RPMI7951 (cell line): ENCODE measurements at places on chromosomes 5 and 9. TPM values are rescaled to one million over a fixed set of nuclear protein-coding genes. Genes with fewer than 3 reads are reported as not detected.

DNA sequence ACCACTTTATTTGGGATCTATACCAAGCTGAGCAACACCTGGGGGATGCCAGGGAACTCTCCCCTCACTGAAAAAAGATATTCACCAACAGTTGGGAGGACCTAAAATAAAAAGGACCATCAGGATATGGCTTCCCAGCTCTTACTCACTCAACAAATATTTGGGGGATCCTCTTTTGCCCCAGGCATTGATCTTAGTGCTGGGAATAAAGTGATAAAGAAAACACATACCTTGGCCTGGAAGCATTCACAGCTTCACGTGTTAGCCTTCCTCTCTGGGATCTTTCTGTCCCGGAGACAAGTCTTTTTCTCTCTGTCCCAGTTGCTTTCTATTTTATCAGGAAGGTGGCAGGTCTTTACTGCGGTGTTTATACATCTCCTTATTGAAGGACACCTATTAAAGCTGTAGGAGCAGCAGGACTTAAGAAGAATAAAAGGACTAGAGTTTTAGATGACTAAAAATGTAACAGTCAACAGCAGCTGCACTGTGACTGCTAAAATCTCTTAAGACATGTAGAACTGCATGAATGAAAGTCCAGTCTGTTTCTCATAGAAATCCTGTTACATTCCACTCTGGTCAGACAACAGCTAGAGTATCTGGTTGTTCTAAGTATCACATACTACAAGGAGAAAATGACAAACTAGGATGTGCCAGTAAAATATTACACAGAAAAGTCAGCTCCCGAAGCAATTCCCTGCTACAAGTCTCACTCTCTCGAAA is 90.0 kb upstream of the ITGA2 start:
- DNase-seq: peak; percentile 45

DNA sequence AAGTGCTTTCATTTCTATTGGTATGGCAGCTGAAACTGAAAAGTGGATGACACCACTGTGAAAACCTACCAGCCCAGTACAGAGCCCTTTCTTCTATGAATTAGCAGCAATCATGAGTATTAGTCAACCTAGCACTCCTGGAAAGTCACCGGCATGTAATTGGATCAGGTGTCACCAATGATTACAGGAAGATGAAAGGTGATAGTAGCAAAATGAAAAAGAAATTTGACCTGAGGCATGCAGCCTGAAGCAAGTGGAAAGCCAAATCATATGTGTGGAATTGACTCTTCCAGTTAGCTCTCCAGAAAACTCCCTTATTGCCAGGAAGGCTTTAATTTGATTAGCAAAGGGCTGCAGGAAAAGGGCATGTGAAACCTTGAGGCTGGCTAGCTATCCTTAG is 81.2 kb upstream of the NAA35 start:
- DNase-seq: no peak

DNA sequence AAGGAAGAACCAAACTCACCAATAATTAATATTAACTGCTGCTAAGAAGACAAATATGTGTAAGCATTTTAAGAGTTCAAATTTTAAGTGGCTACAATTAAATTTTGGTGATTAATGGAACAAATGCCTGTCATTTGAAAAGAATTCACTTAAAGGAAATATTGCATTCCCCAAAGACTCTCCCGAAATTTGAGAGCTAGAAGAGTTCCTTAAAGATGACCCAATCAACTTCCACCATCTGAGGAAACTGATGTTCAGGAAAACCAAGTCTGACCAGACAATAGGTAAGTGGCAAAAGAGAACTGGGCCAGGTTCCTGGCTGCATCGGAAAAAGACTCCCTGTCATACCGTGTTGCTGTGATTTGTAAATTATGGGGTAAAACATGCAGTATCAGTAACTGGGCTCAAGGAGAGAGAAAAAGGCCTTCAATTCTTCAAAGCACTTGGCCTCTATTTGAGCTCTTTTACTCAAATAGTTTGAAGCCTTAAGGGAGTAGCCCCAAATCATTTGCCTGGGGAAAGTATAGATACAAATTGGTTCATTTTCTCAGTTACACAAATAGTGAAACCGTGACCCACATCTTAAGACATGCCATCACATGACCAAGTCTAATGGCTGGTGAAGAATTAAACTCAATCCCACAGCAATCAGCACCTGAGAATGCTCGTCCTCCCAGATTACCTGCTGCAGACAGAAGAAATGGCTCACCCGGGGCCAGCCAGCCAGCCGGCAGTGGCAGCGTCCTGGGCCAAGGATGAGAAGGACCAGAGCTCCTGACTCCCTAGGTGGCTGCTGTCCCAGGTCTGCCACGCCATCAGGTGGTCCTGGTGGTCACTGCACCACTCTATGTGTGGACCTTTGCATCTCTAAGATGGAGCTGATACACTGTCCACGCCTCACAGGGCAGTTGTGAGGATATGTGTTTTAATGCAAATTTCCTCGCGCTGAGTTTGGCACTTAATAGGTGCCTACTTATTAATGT is 162.9 kb downstream of the TTLL11 start:
- no peak for DNase-seq

PCDHAC1 gene
- total RNA-seq: not detected in 2 replicates

DNA sequence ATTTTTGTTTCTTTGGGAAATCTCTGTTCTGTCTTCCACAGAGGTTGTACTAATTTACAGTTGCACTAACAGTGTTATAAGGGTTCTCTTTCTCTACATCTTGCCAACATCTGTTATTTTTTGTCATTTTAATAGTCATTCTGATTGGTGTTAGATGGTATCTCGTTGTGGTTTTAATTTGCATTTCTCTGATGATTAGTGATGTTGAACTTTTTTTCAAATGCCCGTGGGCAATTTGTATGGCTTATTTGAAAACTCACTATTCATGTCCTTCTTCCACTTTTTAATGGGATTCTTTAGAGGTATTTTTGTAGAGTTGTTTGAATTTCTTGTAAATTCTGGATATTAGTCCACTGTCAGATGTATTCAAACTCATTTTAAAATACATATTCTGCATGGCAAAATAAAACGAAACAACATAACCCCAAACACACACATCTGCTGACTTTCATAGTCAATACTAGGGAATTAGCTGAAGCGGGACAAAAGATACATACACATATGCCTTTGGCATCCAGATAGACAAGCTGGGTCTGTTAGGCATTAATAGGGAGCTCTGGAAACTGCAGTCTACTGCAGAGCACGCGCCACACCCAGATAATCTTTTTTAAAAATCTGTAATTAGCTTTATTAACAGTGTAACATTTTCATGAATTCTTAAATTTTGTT is 5.8 kb upstream of the SPATA31C2 start:
- peak; percentile 61 for DNase-seq

AFF4 gene
- 23.8 and 27.4 TPM in 2 replicates for total RNA-seq

DNA sequence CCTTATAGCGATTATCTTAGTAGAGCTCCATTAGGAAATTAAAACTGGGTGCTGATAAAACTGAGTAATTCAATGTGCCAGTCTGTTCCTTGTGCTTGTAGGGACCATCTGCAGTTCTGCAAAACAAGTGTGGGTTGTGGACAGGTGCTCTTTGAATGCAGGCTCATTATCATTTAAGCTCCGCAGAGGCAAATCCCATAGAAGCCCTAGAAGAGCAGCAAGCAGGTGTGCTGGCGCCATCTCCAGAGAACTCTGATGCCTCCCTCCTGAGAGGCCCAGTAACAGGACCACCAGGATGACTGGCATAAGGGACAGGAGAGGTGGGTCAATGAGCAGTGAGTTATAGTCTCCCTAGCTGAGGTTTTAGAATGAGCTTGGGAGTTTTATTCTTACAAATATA is 1342.4 kb upstream of the DMAC1 start:
- DNase-seq: no peak

DNA sequence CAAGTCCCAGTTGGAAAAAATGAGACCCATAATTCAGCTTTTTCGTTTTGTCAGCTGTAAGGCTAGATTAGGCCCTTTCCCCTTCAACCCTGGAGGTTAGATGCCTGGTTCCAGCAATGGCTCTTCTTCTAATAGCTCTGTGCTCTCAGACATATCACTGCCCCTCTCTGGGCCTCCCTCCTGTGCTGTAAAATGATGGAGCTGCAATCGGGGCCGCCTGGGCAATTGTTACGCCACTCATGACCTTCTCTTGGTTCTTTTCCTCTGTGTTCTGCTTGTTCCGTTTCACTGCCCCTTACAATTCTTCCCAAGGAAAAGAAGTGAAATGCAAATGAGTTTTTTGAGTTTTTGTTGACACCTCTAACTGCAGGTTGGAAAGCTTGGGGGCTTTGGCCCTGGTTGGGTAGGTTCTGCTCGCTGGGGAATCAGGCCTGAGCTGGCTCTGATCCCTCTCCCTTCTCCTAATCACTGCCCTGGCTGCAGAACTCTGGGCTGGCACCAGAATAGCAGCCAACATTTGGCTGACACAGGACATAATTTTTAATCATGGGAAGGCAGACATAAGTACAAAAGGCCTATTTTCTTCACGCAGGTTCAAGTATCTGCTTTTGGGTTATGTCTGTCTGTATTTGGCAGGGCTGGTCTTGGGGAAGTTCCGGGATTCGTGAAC is 110.9 kb downstream of the FOXD1 start:
- no peak for DNase-seq

DNA sequence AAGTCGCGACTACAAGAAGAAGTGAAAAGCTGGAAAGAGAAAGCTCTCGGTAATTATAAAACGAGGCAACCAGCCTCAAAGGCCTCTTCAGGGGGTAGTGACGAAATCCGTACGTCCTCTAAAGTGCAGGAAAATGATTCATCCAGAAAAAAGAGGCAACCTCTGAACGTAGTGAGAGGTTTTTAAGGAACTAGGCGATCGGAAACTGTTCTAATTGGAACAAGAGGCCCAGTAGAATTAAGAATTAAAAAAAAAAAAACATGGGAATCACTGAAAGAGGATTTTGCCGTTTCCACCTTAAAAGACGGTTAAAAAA is 1.0 kb downstream of the CSNK1A1 start:
- DNase-seq: peak; percentile 60

DNA sequence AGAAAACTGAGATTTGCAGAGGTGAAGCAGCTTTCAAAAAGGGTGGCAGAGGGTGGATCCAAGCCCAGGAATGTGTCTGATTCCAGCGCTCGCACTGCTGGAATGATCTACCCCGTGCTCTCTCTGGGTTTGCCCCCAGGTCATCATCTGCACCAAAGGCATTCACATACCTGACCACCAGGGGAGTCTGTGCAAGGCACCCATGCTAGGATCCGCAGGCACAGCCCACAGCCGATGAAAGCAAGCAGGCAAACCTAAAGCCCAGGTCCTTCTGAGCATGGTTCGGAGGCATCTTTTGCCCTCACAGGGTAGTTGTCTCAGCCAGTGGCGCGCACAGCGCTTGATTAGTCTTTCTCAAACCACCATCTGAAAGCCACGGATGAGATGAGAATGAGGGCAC is 56.6 kb downstream of the TEK start:
- no peak for DNase-seq

NCS1 gene
- total RNA-seq: 23.2 and 26.4 TPM in 2 replicates

GRCh38 chr5:152953788-152954483 is 536.5 kb upstream of the GRIA1 start:
- DNase-seq: no peak

DNA sequence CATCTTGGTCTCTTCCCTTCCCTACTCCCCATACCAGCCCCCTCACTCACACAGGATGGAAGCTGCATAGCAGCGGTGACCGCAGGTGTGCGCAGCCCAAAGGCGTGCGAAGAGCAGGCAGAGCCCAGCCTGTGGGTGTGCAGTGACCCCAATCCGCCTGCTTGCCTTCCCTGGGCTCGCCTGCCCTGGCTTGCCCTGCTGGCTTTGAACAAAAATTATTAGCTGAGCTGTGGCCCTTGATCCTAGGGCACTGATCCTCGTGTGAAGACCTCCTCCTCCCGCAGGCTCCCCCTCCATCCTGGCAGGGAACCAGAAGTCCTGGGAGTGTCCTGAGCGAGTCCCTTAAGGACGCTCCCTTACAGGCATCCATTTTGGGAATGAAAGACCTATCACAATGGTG is 31.9 kb downstream of the MORN5 start:
- DNase-seq: no peak

SOX30 gene
- not detected in 2 replicates for total RNA-seq

DNA sequence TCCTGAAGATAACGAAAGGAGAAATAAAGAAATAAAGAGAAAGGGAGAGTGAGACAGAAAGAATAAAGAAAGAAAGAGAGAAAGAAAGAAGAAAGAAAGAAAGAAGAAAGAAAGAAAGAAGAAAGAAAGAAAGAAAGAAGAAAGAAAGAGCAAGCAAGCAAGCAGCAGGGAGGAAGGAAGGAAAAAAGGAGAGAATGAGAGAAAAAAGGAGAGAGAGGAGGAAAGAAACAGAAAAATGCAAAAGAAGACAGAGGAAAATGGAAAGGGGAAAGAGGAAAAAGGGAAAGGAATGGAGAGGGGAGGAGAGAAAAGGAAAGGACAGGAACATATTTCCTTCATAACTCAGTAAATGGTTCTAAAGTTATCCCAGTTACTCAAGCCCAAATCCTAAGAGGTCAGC is 978.8 kb upstream of the CDH9 start:
- DNase-seq: no peak

CRHBP gene
- 0.29 and 0.60 TPM in 2 replicates for total RNA-seq

GRCh38 chr5:40904205-40904993 is 4.9 kb upstream of the C7 start:
- peak; percentile 61 for DNase-seq

DNA sequence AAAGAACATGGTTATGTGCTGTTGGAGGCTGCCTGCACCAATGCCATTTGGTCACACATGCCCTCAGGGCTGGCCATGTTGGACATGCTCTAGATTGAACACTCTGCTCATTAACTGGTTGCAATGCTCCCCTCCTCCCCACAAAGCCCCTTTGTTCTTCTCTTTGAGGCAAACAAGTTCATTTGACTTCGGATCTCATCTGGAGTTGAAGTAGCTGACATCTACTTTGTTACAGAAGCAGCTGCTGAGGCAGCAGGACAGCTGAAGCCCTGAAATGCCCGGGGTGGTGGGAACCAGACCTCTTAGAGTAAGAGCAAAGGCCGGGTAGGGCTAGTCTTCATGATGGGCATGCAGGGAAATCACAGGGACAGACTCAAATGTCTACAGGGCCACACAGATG is 123.5 kb downstream of the APBA1 start:
- peak; percentile 19 for DNase-seq

MYORG gene
- 1.7 and 2.0 TPM in 2 replicates for total RNA-seq

DNA sequence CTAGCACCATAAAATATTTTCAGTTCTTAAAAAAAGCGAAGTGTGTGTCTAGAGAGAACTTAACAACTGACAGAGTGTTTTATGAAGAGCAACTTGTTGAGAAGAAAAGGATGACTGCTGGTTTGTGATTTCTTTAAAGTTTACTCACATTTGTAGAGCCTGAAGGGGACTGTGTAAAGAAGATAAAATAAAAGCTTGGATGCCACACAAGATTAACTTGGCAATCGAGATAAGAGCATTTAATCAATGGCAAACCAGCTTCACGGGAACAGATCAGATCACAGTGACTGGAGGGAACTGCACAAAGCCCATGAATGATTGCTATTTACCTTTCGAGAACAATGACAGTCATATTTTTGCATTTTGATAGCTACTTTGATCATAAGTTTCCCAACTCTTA is 2013.1 kb upstream of the CDH9 start:
- no peak for DNase-seq

- DNase-seq: no peak
Observed at GRCh38 chr9:136192289-136193126, 12.4 kb downstream of the LHX3 start.
